ENCODE measurements at places on chromosomes 12 and 14.

DNA sequence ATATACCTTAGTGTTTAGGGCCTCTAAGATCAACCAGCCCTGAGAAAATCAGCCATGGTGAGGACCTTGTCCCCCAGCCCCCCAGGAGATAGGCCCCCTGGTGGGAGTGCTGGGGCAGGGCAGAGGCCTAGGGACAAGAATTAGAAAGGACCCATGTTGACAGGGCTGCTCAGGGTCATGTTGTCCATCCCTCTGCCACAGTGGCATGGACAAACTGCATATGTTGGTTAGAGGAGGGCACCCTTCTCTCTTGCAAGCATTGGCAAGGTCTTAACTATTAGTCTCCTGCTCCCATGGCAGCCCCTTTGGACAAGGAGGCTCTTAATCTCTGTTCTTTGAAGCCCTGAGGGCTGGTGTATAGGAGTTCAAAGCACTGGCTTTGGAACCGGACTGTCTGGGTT, 755 bp upstream of the PTPN6 start:
- no peak for DNase-seq

- DNase-seq = no peak
Observed at GRCh38 chr14:96953087-96953874, 156.1 kb downstream of the VRK1 start.

DNA sequence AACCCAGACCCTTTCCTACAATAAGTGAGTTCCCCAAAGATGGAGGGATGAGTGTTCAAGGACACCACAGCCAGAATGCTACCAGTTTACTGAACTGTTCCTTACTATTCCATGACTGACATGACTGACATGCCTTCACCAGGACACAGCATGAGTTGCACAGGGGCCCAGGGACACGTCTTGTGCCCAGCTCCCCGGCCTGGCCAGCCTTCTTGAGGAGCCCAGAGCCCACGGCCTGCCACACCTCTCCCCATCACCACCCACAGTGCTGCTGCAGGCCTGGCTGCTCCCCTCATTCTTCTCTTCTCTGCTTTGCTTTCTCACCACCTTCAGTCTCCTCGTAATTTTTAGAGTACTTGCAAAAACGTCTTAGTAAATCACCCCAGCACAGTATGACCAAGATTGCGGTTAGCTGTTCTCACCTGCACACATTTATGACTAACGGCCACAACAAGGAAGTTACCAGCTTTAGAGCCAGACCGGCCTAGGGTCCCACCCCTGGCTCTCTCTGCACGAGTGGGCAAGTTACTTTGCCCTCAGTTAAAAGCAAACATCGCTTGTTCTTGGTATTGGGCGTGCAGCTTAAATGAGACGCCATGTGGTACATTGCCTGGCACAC, 18.5 kb downstream of the PPP2R5E start:
- DNase-seq = peak; percentile 30

GRCh38 chr12:38465020-38465419, 148.4 kb downstream of the ALG10B start:
- no peak for DNase-seq

GRCh38 chr12:50926415-50926814, 25.9 kb upstream of the HIGD1C start:
- no peak for DNase-seq

GRCh38 chr12:56687223-56688128, 608 bp downstream of the PTGES3 start:
- DNase-seq = peak; percentile 82
